SK-N-SH (cell line): ENCODE measurements at places on chromosomes 16 and 17. TPM values are rescaled to one million over a fixed set of nuclear protein-coding genes. Genes with fewer than 3 reads are reported as not detected.
A peak's percentile ranks its signal among the peaks of the same experiment; 100 is the strongest.

DNA sequence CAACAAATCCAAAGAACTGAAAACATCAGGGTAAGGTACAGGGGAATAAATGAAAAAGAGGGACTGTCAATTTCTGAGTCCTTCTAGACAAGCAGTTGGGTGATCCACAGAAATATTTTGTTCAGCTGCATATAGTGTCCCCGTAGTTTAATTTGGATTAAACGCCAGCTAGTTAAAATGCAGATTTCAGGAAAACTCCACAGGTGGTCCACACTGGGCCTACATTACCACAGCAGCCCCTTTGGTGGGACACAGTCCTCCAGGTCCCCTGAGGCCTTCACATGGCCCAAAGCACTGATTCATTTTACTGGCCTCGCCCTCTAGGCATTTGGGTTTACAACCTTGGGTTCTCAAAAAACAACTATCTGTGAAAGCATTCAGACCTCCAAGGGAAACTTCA is 4.6 kb downstream of the ARHGAP17 start:
- H3K27me3 ChIP-seq, result no peaks in the 10 kb centered on the region
- no peak for DNase-seq
- H3K27ac ChIP-seq, result no peak overlapping the region
- peaks cover 5% of the 10 kb centered on the region; the same call in 1 of the 2 replicates for H3K36me3 ChIP-seq
- no peak overlapping the region for H3K4me3 ChIP-seq
- peaks cover 66% of the 10 kb centered on the region for H3K4me1 ChIP-seq

DNA sequence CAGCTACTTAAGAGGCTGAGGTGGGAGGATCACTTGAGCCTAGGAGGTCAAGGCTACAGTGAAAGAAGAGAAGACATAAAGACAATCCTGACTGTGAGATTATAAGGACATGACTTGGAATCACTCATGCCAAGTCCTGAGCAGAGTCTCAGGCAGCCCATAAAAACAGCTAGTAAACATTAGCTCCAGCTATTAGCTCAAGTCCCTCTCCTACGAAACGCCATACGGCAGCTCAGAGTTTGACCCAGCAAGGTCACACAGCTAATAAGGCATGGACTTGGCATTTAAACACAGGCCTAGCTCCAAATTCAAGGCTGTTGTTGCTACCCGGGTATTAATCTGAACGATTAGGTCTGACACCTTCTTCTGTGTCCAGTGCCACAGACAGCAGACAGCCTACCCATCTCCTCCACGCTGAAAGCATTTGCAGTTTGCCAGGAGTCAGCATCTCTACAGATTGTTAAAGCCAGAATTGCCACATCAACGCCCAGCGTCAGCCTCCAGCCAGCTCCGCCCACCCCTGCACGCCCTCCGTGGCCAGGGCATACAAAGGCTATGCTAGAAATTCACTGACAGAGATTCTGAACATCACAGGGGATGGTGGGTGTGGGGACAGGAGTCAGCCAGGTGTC is 9.9 kb upstream of the TMEM114 start:
- no peaks in the 10 kb centered on the region for H3K4me1 ChIP-seq
- H3K27ac ChIP-seq, result no peak overlapping the region
- H3K36me3 ChIP-seq, result no peaks in the 10 kb centered on the region
- DNase-seq, result no peak
- H3K27me3 ChIP-seq, result no peaks in the 10 kb centered on the region

GRB2 gene
- polyA plus RNA-seq, result 81.6 and 89.6 TPM in 2 replicates

- no peaks in the 10 kb centered on the region for H3K4me1 ChIP-seq
- H3K4me3 ChIP-seq, result no peak overlapping the region
- H3K36me3 ChIP-seq, result no peaks in the 10 kb centered on the region
- H3K27me3 ChIP-seq, result no peaks in the 10 kb centered on the region; the same call in 1 of the 2 replicates
Measured at GRCh38 chr17:9148905-9149525, 127.7 kb downstream of the NTN1 start.

GRCh38 chr17:41638941-41639340 is 14.6 kb upstream of the KRT17 start:
- no peak overlapping the region for H3K27ac ChIP-seq
- H3K4me3 ChIP-seq, result no peak overlapping the region
- no peak for DNase-seq
- no peaks in the 10 kb centered on the region for H3K27me3 ChIP-seq
- no peaks in the 10 kb centered on the region for H3K36me3 ChIP-seq

NF1 gene
- polyA plus RNA-seq, result 19.6 and 27.6 TPM in 2 replicates

CYGB gene
- 1.7 and 3.7 TPM in 2 replicates for polyA plus RNA-seq

GRCh38 chr16:82229800-82230619 is 60.0 kb upstream of the MPHOSPH6 start:
- no peaks in the 10 kb centered on the region for H3K4me1 ChIP-seq
- H3K36me3 ChIP-seq, result no peaks in the 10 kb centered on the region
- peak; percentile 39 for DNase-seq
- peaks cover 6% of the 10 kb centered on the region; the same call in 1 of the 2 replicates for H3K27me3 ChIP-seq
- H3K4me3 ChIP-seq, result peak overlapping the region; percentile 21; the same call in 1 of the 2 replicates
- H3K27ac ChIP-seq, result no peak overlapping the region

- H3K27me3 ChIP-seq, result no peaks in the 10 kb centered on the region
- H3K4me3 ChIP-seq, result no peak overlapping the region
- peak; percentile 89 for DNase-seq
- peaks cover 55% of the 10 kb centered on the region for H3K4me1 ChIP-seq
Measured at GRCh38 chr16:88468275-88469129, 15.4 kb downstream of the ZFPM1 start.

PLXDC1 gene
- polyA plus RNA-seq, result 1.5 and 2.4 TPM in 2 replicates

DNA sequence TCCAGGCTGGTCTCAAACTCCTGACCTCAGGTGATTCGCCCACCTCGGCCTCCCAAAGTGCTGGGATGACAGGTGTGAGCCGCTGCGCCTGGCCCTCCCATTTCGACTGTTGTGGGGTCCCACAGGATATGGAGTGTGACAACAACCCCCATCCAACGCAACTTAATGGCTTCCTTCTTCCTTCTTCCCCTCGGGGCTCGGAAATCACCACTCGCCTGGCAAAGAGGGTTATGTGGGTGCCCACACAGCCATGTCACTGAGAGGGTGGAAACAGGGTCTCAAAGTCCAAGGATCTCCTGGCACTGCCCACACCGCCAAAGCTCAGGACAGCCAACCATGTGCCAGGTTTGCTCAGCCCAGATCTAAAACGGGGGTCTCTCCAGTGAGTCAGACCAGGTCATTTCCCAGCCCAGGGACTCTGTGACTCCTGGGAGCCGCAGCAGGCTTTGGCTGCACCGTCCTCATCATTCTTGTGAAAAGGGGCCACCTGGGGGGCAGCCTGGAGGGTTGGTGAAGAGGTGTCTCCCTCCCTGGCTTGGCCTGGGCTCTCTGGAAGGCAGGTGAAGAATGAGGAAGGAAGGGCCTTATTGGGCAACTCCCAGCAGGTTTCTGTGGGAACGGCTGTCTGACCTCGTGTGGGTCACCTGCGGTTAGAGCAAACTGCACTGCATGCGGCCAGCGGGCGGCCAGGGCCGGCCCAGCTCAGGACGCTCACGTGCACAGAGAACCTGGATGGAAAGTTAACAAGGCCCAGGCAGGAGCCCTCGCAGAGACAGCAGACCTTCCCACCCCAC is 25.3 kb upstream of the LITAF start:
- no peak overlapping the region for H3K27ac ChIP-seq
- no peaks in the 10 kb centered on the region for H3K4me1 ChIP-seq
- H3K4me3 ChIP-seq, result no peak overlapping the region
- H3K27me3 ChIP-seq, result no peaks in the 10 kb centered on the region

SMIM22 gene
- not detected in 2 replicates for polyA plus RNA-seq

POLR2C gene
- polyA plus RNA-seq, result 160 and 178 TPM in 2 replicates

DNA sequence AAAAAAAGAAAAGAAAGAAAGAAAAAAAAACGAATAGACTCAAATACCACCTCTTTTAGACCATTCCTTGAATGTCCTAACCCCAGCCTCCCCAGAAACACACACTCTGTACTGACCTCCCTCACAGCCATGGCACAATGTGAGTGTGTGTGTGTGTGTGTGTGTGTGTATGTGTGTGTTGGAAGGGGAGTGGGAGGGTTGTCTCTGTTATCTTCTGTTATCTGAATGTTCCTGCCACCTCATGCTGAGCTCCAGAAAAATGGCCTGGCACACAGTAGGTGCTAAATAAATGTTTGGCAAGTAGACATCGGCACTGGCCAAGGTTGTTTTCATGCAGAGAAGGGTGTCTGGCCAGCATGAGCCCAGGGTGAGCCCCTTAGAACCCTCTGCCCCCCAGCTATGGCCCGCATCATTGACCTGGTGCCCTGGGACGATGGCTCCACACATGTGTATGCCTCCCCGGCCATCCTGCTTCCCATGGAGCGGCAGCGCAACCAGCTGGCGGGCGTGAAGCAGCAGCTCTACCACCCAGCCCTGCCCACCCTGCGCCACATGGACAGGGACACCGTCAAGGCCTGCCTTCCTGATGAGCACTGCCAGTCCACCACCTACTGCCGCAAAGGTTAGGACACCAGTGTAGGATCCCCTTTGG is 6.6 kb upstream of the CNGB1 start:
- H3K27me3 ChIP-seq, result no peaks in the 10 kb centered on the region; the same call in 1 of the 2 replicates
- H3K36me3 ChIP-seq, result no peaks in the 10 kb centered on the region
- no peaks in the 10 kb centered on the region for H3K4me1 ChIP-seq
- DNase-seq, result peak; percentile 61
